ENCODE measurements at places on chromosomes 2 and 18.

GRCh38 chr2:239802185-239802649 is 222.9 kb downstream of the NDUFA10 start:
- no peak for DNase-seq

DNA sequence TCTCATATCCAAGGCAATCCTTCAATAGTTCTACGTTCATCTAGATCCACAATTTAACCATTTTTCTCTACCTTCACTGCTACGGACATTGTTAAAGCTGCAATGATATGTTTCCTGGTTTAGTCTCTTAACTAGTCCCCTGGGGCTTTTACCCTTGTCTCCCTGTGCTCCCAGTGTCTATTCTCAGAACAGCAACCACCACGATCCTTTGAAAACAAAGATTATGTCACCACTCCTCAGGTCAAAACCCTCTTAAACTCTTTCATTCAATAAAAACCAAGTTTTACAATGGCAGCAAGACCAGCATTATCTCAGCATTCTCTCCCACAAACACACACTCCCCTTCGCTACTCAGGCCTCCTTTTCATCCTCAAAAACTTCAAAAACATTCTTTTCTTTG is 298.2 kb upstream of the CHST9 start:
- no peak for DNase-seq

- no peak for DNase-seq
Observed at GRCh38 chr18:42517896-42518295, 562.9 kb downstream of the PIK3C3 start.

- DNase-seq = peak; percentile 7
Observed at GRCh38 chr2:72148837-72149555, 1.3 kb upstream of the CYP26B1 start.

- DNase-seq = no peak
Observed at GRCh38 chr2:46704041-46704440, 211.6 kb downstream of the MCFD2 start.

- DNase-seq = no peak
Observed at GRCh38 chr2:71680925-71681324, 227.6 kb downstream of the DYSF start.

- DNase-seq = no peak
Observed at GRCh38 chr2:11563784-11564666, 30.2 kb downstream of the GREB1 start.

DNA sequence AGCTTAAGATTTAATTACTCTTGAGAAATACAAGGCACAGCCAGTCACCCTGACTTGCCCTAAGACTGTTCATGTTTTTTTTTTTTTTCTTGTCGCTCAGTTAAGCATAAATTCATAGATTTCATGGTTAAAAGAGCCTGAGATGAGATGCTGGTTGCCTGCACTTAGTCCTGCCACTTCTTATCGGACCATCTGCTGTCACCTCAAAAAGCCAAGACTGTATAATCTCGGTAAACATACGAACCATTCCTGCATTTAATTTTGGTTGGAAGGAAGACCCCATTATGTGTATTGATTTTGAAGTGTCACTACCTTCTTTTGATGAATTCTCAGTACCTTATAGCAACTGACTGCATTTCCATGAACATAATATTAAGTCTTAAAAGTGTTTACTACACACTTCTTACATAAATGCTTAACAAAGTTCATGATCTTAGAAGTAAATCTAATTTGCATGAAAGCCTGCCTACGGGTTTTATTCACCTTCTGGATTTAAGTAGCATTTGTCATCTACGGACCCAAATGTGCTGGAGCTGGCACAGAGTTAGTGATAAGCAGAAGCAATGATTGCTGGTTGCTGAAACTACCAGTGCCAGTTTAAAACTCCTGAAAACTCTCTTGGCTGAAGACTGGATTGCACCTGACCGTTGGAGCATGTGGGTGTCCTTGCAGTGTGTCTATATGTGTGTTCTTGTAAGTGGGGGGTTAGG is 843.4 kb downstream of the TMEM182 start:
- DNase-seq = no peak

DNA sequence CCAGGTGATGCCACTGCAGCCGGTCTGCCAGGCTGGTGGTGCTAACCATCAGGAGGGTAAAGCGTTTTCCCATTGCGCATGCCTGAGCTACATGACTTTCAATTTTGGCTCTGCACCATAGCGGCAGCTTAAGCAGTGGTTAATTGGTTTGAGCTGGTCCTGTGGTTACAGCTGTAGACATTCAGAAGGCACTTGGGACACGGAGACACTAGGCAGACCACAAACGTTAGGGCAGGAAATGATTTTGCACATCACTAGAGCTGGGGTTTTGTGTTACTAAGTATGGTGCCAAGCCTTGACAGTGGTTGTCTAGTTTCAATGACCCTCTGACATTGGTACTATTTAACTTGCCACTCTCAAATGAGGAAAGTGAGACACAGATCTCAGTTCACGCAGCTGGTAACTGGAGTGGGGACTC is 28.9 kb upstream of the CNOT11 start:
- DNase-seq = peak; percentile 83

GRCh38 chr18:77234504-77235365 is 14.9 kb upstream of the GALR1 start:
- no peak for DNase-seq

GRCh38 chr2:190663348-190663747 is 14.5 kb downstream of the NAB1 start:
- DNase-seq = no peak

DNA sequence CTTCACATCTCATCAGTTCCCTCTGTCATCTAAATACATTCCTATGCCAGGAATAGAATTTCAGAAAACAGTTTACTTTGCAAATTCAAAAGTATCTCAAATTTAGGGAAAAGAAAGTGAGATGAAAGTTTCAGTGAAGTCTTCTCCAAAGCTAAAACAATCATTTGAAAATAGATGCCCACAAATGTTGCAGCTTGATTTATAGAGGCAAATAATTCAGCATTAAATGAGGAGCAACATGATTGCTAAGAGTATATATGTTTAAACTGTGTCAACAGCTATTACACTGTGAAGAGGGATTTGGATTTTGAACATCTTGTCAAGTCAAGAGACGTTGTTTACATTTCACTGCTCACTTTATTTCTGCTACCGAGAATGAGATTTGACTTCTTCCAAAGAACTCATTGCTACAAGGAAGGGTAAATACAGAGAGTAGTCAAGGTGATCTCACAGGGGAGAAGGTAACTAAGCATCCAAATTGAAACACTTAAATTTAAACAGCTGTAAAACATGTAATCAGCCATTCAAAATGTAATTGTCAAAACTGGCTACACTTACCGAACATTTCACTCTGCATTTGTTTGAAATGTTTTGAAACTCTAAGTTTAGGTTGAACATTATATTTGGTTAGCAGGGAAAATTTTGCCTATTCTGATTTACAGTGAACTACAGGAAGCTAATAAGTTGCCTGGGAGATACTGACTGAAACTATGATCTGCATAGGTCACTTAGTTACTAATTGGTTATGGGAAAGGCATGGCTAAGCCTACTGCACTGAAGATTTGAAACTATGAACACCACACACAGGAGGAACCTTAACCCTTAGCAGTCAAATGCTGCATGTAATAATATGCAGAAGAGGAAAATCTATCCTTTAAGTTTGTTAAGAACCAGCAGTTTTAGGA is 33.2 kb upstream of the GALNT3 start:
- no peak for DNase-seq

- no peak for DNase-seq
Observed at GRCh38 chr18:24930971-24931370, 421.0 kb downstream of the ZNF521 start.

DNA sequence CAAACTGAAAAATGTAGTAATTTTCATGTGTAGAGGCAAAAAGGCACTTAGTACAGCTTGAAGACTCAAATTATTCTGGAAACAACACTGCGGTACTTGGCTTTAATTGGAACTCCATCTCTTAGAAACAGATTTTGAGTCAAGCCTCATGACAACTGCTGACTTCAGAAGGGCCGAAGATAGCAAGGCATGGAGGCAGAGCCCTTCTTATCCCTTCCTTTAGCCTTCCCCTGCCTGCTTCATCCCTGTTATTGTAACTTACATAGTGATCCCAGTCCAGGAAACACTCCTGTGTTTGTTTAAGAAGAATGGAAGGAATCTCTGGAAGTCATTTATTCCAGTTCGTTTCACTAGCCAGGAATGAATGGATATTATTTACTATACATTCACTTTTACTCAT is 110.9 kb upstream of the FAM98A start:
- DNase-seq = no peak

GRCh38 chr2:172792711-172793110 is 57.1 kb downstream of the RAPGEF4 start:
- DNase-seq = no peak

DNA sequence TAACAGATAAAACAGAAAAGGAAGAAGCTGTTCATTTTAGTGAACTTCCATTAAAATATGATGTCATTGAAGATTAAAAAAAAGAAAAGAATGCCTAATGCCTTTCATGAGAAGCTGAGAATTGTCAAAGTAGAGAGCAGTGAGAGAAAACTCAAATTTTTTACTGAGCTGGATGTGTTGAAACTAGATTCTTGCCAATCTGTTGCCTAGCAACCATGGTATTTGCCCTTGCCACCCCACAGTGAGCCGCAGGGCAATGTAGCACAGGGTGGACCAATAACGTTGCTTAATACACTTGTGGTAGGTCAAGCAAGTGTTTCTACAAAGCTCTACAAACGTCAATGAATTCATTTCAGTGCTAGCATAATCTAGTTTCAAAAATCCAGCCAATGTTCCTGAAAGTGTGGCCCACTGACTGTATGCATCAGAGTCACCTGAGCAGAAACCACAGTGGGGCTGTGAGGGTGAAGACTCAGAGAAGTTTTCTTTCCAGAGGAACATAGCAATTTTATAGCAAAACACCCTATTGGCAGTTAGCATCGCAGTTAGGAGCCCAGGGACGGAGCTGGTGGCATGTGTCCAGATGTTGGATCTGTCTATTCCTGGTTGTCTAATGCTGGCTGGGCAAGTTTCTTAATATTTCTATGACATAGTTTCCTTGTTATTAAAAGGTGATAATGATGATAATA is 132.2 kb downstream of the DOCK10 start:
- DNase-seq = no peak

DNA sequence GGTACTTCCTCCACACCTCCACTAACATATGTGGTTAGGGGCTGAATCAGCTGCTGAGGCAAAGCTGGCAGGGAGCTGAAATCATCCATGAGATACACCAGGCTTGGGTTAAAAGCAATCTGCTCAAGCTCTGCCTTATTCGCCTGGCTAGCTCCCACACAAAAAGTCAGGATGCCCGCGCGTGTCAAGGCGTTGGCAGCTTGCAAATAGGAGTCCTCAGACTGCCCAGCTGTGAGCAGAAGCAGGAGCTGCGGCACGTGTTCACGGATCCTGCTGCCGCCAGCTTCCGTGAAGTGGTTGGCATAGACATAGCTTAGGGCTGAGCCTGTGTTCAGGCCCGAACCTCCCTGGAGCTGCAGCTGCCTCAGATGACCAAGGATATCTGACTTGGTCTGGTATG is 35.3 kb downstream of the COL6A3 start:
- DNase-seq = no peak

- no peak for DNase-seq
Observed at GRCh38 chr18:658947-659533, 1.6 kb downstream of the TYMS start.

DNA sequence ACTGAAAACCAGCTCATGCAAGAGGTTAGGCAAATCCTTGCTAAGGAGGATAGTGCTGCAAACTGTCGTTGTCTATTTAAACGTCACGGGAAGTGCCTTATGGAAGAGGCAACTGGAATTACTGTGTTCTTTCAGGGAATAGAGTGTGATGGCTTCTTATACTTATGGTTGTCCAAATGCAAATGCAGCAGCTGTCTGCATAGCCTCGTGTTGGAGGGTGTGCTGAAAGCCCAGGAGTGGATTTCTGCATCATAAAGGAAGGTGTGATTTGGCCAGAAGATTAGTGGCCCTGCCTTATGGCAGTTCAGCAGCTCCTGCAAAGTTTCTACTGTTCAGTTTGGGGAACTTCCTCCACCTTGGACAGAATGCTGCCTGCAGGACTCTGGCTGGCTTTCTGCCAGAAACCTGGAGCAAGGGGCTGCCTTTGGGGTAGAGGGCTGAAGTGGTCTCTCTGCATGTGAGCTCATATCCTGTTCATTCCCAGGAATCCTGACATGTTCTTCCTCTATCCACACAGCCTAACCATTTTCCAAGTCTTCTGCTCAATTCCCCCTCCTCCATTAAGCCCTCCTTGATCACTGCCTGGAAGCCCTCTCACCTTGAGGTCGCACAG is 321.2 kb upstream of the CXCR4 start:
- DNase-seq = no peak

Measured in activated CD4-positive, alpha-beta T cell treated with anti-CD3 and anti-CD28 coated beads, Interleukin-2, Interleukin-4, amounts not matched to agents 100 ng/mL and 50 ng/mL, durations not matched to agents 16 hours and 8 hours (primary cell).